ENCODE measurements at places on chromosomes 11 and 22.
A peak's percentile ranks its signal among the peaks of the same experiment; 100 is the strongest.

GRCh38 chr11:88170673-88171072, 4.6 kb downstream of the RAB38 start:
- no peak for DNase-seq

GRCh38 chr11:79493555-79494171, 52.8 kb upstream of the TENM4 start:
- peak; percentile 71 for DNase-seq

DNA sequence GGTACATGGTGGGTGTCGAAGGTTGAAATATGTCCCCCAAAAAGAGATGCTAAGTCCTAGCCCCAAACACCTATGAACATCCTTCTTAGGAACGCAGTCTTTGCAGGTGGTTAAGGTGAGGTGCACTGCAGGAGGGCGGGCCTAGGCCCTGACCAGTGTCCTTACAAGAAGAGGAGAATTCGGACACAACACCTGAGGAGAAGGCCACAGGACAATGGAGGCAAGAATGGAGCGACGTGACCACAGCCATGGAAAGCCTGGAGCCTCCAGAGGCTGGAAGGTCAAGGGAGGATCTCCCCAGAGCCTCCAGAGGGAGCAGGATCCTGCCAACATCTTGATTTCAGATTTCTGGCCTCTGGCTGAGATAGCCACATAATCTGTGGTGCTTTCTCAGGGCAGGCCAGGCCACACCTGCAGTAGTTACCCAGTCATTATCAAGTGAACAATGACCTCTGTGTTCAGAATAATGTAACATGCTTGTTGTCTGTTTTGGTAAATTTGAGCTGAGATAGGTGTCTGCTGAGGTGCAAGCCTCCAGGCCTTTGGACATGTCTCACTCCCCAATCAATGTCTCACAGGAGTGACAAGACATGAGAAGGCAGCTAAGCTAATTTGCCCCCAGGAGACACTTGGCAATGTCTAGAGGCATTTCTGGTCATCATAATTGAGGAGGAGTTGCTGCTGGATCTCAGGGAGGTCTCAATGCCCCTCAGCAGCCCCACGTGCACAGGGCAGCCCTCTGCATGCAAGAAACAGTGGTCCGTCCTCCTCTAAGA, 498.9 kb downstream of the BRD1 start:
- DNase-seq, result no peak

DNA sequence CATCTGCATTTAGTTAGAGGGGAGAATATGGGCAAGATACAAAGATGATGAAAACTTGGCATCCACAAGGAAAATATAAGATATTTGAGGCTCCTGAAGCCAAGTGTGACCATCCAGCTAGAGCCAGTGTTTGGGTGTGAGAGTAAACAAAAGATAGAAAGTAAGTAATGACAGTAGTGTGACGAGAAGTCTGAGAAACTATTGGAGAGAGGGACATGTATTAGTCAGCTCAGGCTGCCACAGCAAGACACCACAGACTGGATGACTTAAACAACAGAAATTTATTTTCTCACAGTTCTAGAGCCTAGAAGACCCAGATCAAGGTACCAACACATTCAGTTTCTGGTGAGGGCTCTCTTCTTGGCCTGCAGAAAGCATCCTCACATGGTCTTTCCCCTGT, 6.4 kb upstream of the CCKBR start:
- no peak for DNase-seq

DNA sequence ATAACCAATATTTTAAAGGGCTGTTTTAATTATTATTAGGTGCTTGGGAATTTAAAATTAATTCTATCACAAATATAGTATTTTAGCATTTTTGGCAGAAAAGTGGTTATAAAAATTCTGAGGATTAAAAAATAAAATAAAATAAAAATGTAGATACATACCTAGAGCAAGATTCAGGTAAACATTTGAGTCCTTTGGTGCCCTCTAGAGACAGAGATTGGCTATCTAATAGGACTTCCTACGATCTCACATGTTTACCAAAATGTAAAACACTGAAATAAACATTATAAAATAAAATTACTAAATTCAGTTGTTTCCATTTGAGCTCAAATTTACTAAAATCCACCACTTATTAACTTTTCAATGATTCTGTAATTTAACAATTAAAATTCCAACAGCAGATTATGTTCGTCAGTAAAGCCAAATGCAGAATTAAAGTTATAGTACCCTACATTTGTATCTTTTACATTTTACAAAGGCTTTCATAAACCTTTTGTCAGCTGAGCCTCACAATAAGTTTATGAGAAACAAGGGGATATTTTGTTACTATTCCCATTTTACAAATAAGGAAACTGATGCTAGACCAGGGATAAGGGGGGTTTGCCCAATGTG, 27.7 kb downstream of the SLC36A4 start:
- no peak for DNase-seq

GRCh38 chr11:133904818-133905515, 51.8 kb downstream of the IGSF9B start:
- DNase-seq, result no peak

DNA sequence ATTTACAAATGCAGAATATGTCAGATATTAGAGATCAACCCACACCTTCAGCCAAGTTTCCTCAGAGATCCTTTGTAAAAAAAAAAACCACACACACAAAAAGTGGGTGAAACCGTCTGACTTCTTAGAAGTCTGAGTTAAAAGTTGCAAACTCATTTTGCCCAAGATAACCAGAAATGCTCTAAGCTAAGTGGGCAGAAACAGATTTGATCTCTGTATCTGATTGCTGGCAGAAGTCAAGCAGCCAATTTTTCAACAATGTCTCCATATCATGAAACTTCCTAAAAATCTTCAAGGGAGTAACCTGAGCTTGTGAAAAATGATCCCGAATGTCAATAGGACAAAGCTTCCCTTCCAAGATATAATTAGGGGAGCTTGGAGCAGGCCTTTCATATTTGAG, 28.6 kb upstream of the ATXN10 start:
- DNase-seq, result no peak

DNA sequence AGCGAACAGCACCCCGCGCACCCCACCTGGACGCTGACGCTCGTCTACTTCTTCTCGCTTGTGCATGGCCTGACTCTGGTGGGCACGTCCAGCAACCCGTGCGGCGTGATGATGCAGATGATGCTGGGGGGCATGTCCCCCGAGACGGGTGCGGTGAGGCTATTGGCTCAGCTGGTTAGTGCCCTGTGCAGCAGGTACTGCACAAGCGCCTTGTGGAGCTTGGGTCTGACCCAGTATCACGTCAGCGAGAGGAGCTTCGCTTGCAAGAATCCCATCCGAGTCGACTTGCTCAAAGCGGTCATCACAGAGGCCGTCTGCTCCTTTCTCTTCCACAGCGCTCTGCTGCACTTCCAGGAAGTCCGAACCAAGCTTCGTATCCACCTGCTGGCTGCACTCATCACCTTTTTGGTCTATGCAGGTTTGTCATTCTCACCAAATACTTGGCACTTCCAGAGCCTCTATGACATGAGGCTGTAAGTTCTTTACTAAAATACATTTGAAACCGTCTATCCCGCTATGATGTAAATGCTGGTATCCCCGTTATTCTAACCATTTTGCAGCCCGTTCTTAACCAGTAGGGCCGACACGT, 535 bp downstream of the AQP11 start:
- no peak for DNase-seq

- no peak for DNase-seq
Observed at GRCh38 chr22:35460688-35461087, 60.7 kb downstream of the MCM5 start.

DNA sequence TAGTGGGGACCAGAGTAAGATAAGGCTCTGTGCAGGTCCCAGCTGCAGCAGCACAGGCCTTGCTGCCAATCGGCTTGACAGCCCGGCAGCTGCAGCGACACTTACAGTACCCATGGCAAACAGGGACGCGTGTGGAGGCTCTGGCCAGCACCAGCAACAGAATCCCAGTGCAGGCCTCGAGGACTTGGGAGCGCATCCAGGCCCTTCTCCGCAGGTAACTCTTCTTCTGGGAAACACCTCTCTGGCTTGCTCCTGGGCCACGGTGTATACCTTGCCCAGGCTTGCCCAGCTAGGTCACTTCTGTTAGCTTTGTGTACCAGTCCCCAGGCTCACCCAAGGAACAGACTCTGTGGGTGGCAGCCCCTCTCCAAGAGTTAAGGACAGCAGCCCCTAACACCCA, 126.7 kb downstream of the CTTN start:
- no peak for DNase-seq

DNA sequence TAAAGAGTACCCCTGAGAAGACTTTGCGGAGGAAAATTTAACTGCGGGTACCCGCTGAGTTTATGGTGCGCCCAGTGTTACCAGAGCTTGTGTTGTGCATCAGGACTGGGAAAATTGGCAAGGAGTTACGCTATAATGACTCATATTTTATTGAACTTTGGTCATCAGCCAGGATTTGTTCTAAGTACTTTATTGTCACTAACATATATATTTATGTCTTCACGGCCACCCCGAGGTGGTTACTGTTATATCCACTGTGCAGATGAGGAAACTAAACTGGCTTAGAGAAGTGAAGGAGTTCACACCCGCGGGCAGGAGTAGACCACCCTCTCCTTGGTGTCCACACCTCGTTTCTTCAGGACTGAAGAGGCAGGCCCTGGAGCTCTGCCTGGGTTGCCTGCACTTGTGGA, 667 bp downstream of the ACCS start:
- no peak for DNase-seq

- no peak for DNase-seq
Observed at GRCh38 chr22:47195484-47196165, 433.2 kb downstream of the TBC1D22A start.

GRCh38 chr11:6627762-6628241, 8.6 kb upstream of the TPP1 start:
- no peak for DNase-seq

GRCh38 chr11:34564807-34565241, 51.2 kb upstream of the ELF5 start:
- no peak for DNase-seq

DNA sequence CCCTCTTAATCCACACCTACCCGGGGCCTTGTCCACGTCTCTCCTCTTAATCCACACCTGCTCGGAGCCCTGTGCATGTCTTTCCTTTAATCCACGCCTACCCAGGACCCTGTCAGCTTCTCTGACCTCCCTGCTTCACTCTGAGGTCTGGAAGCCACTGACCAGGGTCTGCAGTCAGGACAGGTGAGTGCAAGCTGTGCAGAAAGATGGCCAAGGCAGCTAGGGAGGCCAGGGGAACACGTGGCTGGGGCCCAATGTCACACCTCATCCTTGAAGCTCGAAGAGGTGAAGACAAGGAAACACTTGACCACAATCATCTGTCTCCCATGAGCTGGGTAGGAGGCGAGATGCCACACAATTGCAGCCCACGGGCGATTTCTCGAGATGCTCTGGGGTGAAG, 1516.9 kb downstream of the BRD1 start:
- DNase-seq, result no peak

DNA sequence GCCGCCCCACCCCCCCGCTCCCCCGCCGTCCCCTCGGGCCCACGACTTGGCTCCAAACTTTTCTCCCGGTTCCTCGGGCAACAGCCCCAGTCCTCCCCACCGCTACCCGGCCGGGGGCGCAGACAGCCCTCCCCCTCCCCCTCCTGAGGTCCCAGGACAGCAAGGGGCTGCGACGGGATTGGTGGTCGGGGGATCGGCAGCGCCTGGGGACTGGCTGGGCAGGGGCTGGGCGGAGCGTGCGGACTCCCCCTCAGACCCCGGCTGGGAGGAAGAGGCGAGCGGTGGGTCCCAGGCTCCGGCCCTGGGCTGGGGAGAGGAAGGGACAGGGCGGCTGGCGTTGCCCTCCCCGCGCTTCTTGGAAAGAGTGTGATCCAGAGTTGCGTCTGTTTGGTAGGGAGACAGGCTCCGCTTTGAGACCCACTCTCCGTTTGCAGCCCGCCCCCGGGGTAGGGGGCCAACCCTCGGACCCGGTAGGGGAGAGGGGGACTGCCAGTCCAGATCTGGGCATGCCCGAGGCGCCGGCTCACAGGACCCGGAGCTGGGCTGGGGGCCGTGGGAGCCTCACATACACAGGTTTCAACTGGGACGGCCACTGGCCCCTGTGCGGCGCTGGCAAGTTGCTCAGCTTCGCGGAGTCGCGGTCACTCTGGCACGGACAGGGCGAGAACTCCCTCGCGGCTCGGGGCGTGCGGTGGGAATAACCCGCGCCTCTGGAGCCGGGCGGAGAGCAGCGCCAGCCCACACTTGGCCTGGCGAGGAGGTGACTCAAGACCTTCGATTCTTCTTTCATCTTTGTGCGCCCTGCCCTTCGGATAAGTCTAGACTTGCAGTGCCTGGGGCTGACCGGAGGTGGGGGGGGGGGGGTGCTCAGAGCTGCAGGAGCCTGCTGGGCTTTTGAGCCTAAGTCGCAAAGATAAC, 999 bp downstream of the TSKU start:
- no peak for DNase-seq

DNA sequence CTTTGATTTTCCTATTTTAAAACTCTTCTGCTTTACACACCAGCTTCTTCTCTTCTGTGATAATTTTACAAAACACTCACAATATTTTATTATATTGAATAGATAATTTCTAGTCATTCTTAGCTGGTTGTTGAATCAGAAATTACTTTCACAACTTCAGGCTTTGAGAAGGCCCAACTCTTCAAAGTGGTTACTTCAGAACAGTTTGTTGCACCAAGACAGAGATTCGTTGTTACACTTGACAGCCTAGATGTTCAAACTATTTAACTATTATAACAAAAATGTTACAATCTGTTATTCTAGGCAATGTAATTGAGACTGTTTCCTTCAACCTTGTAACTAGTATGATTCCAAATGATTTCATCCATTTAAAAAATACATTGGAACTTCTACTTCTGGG, 333.2 kb upstream of the CHORDC1 start:
- DNase-seq, result no peak

DNA sequence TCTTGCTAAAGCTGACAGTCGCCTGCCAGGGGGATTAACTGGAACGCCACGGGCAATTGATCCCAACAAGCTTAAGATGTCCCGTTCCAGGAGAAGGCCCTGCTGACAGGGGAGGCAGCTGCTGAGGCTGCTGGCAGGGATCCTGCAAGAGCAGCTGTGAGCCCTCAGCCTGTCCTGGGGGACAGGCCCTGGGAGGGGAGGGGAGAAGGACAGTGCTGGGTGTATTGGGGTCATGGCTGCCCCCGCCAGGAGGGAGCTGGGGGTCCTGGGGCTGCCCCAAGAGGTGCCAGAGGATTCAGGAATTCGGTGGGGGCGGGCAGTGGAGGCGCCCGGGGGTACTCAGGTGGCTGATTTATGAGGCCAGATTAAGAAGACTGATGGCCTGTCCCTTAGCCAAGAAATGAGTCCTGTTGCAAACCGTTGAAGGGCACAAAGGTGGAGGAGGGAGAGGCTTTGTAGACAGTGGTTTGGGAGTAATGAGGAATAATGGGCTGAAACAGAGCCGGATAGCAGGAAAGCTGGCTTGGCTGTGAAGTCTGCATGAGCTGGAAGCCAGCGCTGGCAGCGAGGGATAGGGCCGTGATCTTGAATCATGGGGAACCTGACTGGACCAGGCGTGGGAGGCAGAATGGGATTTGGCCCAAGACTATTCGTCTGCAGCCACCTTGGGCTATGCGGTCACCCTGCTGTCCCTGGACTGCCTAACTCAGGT, 133.5 kb downstream of the CACNA1I start:
- no peak for DNase-seq

- no peak for DNase-seq
Observed at GRCh38 chr11:128965485-128965884, 22.8 kb upstream of the TP53AIP1 start.

- DNase-seq, result no peak
Observed at GRCh38 chr11:128279866-128280265, 307.5 kb downstream of the ETS1 start.

All from memory B cell (primary cell).